Fibroblast of skin of left biceps (primary cell): ENCODE measurements at places on chromosomes 7 and 10.

GRCh38 chr10:62719061-62719460 is 85.5 kb upstream of the ADO start:
- no peak for DNase-seq

GRCh38 chr7:98551611-98552273 is 65.3 kb upstream of the NPTX2 start:
- no peak for DNase-seq

DNA sequence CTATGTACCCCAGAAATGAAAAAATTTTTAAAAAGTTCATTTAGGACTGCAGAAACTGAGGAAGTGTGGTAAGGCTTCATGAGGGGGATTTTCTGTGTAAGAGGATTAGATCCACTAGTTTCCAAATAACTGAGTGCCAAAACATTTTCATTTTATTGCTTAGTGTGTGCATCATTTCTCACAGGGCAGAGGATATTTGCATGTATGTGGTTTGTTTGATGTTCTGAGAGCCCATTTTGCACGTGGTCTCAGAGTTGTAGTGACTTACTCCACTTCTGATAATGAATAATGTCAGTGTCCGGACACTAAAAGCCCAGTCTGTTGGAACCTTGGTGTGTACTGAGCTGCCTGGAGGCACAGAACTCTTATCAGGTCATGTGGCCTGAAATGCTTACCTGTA is 299.9 kb downstream of the AUTS2 start:
- no peak for DNase-seq

DNA sequence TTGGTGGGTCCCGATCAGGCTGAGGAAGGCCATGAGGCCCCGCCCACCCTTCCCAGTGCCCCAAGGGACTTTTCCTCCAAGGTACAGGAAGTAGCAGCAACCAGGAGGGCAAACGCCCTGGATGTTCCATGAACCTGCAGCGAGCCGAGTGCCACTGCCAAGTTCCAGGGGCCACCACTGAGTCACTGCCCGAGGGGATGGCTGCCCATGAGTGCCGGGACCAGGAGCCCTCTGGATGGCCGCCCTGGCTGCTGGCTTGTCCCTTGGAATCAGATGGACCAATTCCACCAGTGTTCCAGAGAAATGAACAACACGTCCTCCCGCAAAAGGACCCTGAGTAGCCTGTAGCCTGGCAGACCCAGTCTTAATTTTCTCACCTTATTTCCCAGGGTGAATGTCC is 74.2 kb downstream of the ZRANB1 start:
- DNase-seq, result no peak

DNA sequence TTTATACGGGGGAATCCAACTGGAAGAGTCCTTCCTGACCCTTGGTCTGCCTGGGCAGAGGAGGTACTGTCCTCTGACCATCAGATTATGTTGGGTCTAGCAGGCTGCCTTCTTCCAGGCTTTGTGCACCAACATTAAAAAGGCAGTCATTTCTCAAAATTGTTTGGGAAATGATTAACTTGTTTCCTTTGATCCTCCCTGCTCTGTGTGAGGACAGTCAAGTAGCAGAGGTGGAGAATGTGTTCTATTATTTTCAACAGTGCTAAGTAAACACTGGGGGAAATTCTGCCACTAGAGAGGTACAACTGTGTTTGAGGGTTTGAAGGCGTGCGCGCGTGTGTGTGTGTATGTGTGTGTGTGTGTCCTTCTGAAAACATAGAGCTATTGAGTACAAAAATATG is 20.6 kb downstream of the ACSL5 start:
- no peak for DNase-seq

DNA sequence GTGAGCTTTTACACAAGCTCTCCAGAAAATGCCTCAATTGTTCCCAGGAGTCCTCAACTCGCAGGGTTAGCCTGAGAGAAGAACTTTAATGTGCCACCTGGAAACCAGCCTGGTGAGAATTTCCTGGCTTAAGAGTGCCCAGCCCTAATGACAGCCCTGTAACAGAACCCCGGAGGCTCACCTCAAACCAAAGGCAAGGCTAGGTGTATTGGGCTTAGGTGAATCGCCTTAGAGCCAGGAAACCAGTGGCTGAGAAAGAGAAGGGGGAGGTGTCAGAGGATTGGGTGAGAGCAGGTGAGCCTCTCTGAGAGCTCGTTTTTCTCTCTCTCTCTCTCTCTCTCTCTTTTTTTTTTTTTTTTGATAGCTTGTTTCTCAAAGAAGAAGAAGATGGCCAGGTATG is 7.3 kb downstream of the OCM2 start:
- no peak for DNase-seq

GRCh38 chr10:19785366-19785765 is 30.9 kb upstream of the PLXDC2 start:
- DNase-seq, result no peak

DNA sequence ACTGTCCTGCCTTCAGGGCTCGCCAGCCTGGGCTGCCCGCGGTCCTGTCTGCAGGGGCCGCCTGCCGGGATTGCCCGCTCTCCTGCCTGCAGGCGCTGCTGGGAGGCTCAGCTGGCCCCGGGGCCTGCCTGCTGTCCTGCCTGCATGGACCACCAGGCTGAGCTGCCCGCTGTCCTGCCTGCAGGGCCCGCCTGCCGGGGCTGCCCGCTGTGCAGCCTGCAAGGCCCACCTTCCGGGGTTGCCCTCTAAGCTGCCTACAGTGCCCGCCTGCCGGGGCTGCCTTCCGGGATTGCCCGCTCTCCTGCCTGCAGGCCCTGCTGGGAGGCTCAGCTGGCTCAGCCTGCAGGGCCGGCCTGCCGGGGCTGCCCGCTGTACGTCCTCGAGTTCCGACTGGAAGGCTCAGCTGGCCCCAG is 164.4 kb downstream of the GLRX3 start:
- no peak for DNase-seq

DNA sequence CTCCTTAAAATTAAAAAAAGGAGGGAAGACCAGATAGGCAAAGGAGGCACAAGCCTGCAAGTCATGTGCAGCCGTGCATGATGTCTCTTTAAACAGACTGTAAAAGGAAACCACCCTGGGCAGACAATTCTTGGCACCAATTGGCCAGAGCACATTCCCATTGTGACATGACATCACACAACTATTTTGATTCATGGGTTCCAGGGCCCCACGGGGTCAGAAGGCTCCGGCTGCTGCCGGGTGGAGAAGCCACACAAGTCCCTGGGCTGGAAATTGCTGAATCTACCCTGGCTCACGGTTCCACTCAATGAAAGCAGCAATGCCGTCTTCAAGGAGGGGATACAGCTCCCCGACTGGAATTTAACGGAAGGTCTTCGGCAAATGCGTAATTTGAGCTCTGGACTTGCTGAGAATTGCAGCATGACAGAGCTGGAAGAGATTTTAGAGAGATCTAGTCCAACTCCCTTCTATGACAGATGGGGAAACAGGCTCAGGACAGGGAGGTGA is 140.5 kb downstream of the PRKAG2 start:
- DNase-seq, result peak; percentile 80

DNA sequence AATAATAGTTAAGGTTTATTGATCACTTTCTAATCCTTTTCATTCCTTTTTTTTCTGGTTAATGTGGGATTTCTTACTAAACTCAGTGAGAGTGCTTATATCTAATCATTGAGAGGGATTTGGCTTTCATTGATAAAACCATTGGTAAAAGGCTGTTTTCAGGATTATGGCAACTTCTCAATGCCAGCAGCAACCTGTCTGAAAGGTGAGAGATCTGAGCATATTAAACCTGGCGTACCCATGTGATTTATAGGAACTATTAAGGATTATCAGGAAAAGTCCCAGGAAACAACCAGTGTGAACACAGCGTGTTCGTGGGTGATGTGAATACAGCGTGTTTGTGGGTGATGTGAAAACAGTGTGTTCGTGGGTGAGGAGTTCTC is 65.9 kb downstream of the PDIA4 start:
- no peak for DNase-seq

DNA sequence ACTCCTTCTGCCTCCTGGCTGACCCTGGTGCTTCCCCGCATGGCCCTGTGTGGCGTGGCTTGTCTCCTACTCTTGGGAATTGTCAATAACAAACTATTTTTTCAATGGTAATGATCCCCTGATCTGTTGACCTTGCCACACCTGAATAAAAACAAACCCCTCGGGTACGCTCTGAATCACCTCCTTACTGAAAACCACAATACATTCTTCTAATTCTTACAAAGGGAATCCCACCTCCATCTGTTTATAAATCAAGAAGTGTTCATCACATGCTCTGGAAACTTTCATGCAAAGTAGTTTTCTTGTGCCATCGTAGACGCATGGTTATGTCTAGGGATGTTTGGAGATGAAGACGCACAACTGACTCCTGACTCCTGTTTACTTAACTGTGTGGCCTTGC is 245.8 kb downstream of the FRMD4A start:
- DNase-seq, result no peak

DNA sequence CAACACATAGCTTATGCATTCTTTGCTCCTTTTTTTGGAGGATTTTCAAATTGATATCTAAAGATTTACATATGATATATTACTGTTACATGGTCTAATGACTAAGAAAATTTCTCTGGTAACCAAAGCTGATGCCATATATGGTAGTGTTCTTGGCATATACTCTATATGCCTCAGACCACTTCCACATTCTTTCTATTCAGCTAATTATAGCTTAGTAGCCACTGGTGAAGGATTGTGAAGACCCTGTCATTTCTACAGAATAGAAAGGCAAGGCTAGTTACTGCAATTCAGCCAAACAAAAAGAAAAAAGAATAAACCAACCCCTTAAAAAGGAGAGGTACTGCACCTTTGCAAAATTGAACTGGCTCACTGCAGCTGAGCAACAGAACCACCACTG is 3.7 kb downstream of the PURB start:
- peak; percentile 82 for DNase-seq
